ENCODE measurements at places on chromosomes 1 and 21.

DNA sequence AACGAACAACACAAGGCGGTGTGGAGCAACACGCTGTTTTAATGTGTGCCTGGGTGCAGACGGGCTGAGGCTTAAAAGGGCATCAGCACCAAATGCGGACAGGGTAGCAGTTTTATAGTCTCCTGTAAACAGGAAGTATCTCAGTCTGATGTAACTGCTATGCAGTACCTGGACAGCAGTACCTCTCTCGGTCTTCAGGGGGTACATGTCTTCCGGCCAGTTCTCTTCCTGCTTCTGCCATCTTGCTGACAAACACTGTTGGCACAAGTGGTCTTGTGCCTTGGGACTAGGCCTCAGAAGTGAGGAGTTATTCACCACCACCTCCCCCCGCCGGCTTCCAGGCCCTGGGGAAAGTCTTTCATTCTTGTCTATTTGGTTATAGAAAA lies 49.7 kb upstream of the APOBEC4 start:
- DNase-seq: no peak

DNA sequence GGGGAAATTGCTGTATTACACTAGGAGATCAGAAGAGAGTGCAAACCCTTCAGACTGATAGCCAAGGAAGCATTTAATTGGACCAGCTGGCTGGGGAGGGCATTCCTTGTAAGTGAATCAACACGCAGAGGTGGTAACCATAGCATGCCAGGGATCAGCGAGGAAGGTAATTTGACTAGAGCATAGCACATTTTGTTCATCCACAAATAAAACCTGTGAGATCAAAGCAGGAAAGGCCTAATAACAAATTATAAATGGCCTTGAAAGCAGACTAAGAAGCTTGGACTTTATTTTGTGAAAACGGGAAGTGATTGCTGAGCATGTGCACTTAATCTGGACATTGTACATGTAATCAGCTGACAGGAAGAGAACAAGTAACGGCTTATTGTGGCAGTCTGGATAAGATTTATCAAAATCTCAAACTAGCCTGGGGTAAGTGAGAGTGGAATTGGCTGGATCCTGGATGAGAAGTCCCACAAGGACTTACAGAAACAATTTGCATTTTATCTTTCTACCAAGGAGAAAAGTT lies 11.7 kb upstream of the CD55 start:
- DNase-seq: no peak

- no peak for DNase-seq
These were observed 37.4 kb downstream of the CD58 start for GRCh38 chr1:116533429-116533820.

DNA sequence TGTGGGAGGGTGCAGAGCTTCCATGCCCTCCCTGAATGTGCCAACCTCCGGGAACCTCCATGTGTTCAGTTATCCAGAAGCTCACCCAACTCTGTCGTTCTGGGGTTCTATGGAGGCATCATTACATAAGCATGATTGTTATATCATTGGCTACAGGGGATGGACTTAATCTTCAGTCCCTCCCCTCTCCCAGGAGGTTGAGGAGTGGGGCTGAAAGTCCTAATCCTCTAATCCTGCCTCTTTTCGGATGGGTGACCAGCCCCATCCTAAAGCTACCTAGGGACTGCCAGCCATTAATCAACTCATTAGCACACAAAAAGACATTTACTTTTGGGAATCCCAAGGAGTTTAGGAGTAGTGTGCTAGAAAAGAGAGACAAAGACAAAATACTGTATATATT lies 32.0 kb upstream of the PSEN2 start:
- DNase-seq: no peak

Measured in stromal cell of bone marrow (primary cell).